RWPE2 (cell line): ENCODE measurements at places on chromosomes 2 and 18.
A peak's percentile ranks its signal among the peaks of the same experiment; 100 is the strongest.

- peak overlapping the region; percentile 97 for H3K27ac ChIP-seq
- no peaks in the 10 kb centered on the region for H3K27me3 ChIP-seq
- peak; percentile 65 for DNase-seq
- no peaks in the 10 kb centered on the region for H3K36me3 ChIP-seq
Measured at GRCh38 chr2:19540739-19541525, 182.5 kb upstream of the OSR1 start.

- DNase-seq, result no peak
- H3K27ac ChIP-seq, result no peak overlapping the region
- peaks cover 65% of the 10 kb centered on the region for H3K4me1 ChIP-seq
Measured at GRCh38 chr18:31243740-31244512, 74.0 kb upstream of the DSG1 start.

DNA sequence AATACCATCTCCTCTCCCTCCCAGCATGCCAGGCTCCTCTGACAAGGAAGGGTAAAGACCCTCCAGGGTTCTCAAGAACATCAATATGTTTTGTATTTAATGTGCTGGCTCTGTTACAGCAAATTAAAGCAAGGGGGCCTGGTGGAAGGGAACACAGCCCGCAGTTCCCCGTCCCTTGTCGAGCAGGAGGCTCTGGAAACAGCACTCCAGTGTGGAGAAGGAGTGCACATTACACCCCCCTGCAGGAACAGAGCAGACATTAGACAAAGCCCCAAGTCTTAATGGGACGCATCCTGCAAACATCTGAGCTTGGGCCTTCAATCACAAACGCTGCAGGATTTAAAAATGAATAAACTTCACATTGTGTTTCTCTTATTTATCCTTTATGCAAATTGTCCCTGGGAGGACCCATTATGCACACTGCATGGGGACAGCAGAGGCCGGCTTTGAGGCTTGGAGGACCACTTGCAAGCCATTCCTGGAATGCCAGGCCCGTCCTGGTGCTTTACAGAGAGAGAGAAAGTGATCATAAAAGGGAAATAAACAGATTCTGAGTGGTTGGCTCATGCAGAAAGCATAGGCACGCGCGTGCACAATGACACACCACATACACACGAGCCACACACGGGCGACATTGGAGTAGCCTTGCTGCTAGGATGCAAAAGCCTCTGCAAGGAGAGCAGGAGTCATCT, 328.7 kb downstream of the SMAD2 start:
- DNase-seq, result no peak
- no peaks in the 10 kb centered on the region for H3K4me1 ChIP-seq
- H3K27ac ChIP-seq, result no peak overlapping the region

- H3K27me3 ChIP-seq, result no peaks in the 10 kb centered on the region
- no peak overlapping the region for H3K27ac ChIP-seq
- H3K4me1 ChIP-seq, result no peaks in the 10 kb centered on the region
- DNase-seq, result no peak
- peaks cover 89% of the 10 kb centered on the region for H3K36me3 ChIP-seq
Measured at GRCh38 chr2:39737661-39738060, 41.4 kb downstream of the THUMPD2 start.

- H3K27me3 ChIP-seq, result no peaks in the 10 kb centered on the region
- H3K27ac ChIP-seq, result no peak overlapping the region
- no peaks in the 10 kb centered on the region for H3K4me1 ChIP-seq
- H3K4me3 ChIP-seq, result no peak overlapping the region
Measured at GRCh38 chr2:65050931-65051330, 5.3 kb upstream of the CEP68 start.

DNA sequence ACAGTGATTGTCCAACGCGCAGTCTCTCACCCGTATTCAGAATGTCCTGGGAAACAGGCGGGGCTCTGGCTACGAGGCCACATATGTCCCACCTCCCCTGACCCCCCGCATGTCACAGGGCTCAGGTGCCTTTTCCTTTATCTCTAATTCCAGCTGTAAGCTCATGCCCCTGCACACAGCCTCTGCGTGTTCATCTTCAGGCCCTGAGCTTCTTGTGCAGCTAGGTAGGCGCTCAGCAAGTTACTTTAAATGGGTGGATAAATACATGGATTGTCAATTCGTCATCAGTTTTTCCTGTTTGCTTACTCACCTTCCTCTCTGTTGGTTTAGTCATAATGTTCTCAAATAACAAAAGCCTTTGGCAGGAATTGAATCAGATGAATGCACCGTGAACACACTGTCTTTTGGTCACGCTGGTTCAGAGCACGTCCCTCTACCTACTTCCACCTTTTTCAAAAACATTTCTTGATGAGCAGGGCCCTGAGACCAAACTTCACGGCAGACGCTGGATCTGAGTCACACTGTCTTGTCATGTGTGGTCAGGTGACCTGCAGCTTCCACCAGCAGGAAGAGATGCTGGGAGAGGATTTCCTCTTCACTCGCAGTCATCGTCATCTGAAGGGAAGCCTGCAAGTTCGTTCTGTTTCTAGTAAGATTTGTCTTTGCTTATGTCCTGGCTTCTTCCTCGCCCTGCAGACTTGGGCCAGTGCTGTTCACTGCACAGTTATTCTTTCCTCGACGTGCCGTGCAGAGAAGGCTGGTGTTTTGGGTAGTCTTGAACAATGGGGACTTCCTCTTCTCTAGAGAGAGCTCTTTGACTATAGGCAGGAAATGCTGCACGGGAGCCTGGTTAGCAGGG, 138.1 kb downstream of the PTGR3 start:
- no peak overlapping the region for H3K4me3 ChIP-seq
- H3K36me3 ChIP-seq, result no peaks in the 10 kb centered on the region
- DNase-seq, result no peak
- peak overlapping the region; percentile 85 for H3K27ac ChIP-seq

- DNase-seq, result no peak
- no peak overlapping the region for H3K27ac ChIP-seq
- H3K4me1 ChIP-seq, result no peaks in the 10 kb centered on the region
- H3K36me3 ChIP-seq, result peaks cover 26% of the 10 kb centered on the region
- H3K4me3 ChIP-seq, result no peak overlapping the region
Measured at GRCh38 chr18:79930020-79930642, 21.3 kb downstream of the SLC66A2 start.

DNA sequence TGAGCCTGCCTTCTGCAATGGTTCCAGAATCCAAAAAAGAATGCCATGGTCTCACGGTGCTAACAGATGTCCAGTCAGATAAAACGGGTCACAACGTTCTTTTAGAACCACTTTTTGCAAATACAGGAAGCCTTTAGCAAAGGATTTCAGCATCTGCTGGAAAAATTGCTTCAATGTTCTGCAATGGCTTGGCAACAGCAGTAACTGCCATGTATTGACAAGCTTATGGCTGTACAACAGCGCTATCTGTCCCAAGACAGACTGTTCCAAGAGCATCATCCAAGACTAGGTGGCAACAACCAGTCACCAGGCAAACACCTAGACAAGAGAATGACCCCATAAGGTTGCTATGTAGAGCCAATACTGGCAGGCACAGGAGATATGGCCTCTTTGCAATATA, 37.6 kb upstream of the RIOK3 start:
- H3K36me3 ChIP-seq, result peaks cover 9% of the 10 kb centered on the region
- no peak overlapping the region for H3K4me3 ChIP-seq
- no peaks in the 10 kb centered on the region for H3K4me1 ChIP-seq
- no peak overlapping the region for H3K27ac ChIP-seq
- H3K27me3 ChIP-seq, result no peaks in the 10 kb centered on the region
- DNase-seq, result no peak

GRCh38 chr18:36176711-36177110, 10.6 kb upstream of the MOCOS start:
- no peak overlapping the region for H3K27ac ChIP-seq
- peaks cover 45% of the 10 kb centered on the region for H3K36me3 ChIP-seq
- no peak overlapping the region for H3K4me3 ChIP-seq
- H3K4me1 ChIP-seq, result no peaks in the 10 kb centered on the region
- no peak for DNase-seq

DNA sequence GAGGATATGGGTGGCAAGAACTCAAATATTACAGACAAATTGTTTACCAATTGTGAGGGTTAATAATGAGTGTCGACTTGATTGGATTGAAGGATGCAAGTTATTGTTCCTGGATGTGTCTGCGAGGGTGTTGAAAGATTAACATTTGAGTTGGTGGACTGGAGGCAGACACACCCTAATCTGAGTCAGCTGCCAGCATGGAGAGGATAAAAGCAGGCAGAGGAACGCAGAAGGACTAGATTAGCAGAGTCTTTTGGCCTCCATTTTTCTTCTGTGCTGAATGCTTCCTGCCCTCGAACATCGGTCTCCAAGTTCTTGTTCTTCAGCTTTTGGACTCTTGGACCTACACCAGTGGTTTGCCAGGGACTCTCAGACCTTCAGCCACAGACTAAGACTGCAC, 1503.7 kb downstream of the LRP1B start:
- no peak overlapping the region for H3K4me3 ChIP-seq
- H3K27me3 ChIP-seq, result no peaks in the 10 kb centered on the region
- no peaks in the 10 kb centered on the region for H3K36me3 ChIP-seq

GRCh38 chr2:205407984-205408383, 274.3 kb upstream of the NRP2 start:
- no peak overlapping the region for H3K4me3 ChIP-seq
- H3K27ac ChIP-seq, result no peak overlapping the region
- no peak for DNase-seq
- peaks cover 9% of the 10 kb centered on the region for H3K4me1 ChIP-seq
- no peaks in the 10 kb centered on the region for H3K36me3 ChIP-seq

DNA sequence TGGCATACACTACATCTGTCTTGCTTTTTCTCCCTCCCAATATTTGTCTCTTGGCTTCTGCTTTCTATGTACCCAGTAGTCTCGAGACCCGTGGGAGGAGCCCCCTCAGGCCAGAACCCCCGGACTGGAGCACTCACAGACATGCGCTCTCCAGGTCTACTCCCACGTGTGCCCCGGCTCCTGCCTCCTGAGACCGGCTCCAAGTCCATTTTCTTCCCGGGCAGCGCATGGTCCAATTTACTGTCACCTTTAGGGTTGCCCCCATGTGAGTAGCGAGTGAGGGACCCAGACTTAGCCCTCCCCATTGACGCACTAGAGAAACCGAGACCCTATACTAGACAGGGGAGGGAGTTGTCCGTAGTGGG, 11.8 kb upstream of the TEX51 start:
- no peaks in the 10 kb centered on the region for H3K27me3 ChIP-seq
- no peaks in the 10 kb centered on the region for H3K36me3 ChIP-seq
- no peak overlapping the region for H3K27ac ChIP-seq
- peak; percentile 31 for DNase-seq
- no peaks in the 10 kb centered on the region for H3K4me1 ChIP-seq

- no peak for DNase-seq
- H3K4me1 ChIP-seq, result peaks cover 7% of the 10 kb centered on the region
- H3K27ac ChIP-seq, result no peak overlapping the region
- no peaks in the 10 kb centered on the region for H3K27me3 ChIP-seq
- H3K36me3 ChIP-seq, result no peaks in the 10 kb centered on the region
- no peak overlapping the region for H3K4me3 ChIP-seq
Measured at GRCh38 chr18:42310956-42311355, 355.9 kb downstream of the PIK3C3 start.

GRCh38 chr18:62732617-62733016, 17.3 kb downstream of the PHLPP1 start:
- H3K4me1 ChIP-seq, result no peaks in the 10 kb centered on the region
- H3K36me3 ChIP-seq, result no peaks in the 10 kb centered on the region
- no peak for DNase-seq
- H3K27ac ChIP-seq, result no peak overlapping the region
- H3K27me3 ChIP-seq, result no peaks in the 10 kb centered on the region

DNA sequence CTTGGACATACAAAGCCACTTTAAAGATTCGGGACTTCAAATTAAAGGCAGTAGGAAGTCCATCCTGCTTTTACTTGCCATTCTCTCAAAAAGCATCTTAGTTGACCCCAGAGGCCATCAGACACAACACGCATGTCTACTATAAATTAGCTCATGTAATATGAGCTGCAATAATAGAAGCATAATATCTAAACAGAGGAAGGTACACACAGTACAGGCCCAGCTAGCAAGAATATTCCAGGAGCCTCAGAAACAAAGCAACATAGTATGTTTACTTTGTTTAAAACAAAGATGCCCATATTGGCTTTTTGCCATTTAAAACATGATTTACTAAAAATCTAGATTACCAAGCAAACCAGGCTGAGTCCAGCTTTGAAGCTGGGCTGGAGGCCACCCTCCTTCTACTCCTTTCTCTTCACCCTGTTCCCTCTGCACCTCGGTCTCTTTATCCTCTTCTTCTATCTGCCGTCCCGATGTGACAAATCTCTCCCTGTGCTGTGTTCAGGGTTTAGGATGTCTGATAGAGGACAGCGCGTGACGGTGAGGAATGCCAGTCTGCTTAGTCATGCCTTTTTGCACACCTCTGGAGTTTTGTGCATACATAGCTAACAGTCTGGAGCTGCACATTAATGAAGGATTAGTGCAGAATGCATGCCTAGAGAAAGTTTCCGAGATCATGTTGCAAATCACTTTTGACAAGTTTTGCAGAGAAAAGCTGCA, 28.2 kb downstream of the DTNA start:
- no peaks in the 10 kb centered on the region for H3K36me3 ChIP-seq
- no peaks in the 10 kb centered on the region for H3K4me1 ChIP-seq
- H3K4me3 ChIP-seq, result no peak overlapping the region
- H3K27ac ChIP-seq, result no peak overlapping the region
- no peaks in the 10 kb centered on the region for H3K27me3 ChIP-seq

DNA sequence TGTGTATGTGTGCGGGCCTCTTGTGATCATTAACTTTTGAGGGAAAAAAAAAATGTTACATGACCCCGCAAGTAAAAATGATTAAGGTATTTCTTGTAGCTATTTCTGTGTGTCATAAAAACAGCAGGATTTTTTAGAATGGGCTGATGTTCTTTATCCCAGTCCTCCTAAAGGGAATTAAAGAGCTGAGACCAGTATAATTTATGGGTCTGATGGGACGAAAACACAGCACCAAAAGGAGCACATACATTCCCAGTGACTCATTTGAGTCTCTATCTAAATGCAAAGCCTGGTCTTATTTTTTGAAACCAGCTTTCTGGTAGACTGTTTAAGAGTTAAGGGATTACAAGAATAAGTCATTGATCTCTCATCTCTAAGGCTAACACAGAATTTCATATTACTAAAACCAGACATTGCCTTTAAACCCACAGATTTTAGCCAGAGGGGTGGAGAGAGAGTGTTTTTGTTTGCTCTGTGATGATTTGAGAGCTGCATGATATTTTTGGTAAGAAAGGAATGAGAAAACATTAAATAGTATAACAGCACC, 342.3 kb upstream of the EPHA4 start:
- no peak overlapping the region for H3K27ac ChIP-seq
- no peaks in the 10 kb centered on the region for H3K36me3 ChIP-seq
- H3K4me3 ChIP-seq, result no peak overlapping the region
- DNase-seq, result no peak
- H3K4me1 ChIP-seq, result no peaks in the 10 kb centered on the region
- no peaks in the 10 kb centered on the region for H3K27me3 ChIP-seq

DNA sequence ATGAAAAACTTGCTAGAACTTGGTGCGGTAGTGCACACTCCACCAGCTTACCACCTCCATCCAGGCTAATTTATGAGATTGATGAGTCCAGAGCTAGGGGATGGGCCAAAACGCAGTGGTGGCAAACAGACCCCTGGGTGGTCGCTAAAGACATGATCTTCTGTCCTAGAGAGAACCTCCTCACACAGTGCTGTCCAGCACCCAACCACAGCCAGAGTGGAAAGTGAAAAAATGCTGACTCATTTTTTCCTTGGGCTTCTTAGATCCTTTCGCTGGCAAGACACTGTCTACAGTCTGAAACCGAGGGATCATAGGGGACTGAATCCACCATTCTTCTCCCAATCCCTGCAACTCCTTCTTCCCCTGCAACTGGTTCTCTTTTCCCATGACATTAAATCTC, 4.1 kb downstream of the ANTXR1 start:
- H3K27ac ChIP-seq, result no peak overlapping the region
- DNase-seq, result no peak
- H3K27me3 ChIP-seq, result no peaks in the 10 kb centered on the region
- no peak overlapping the region for H3K4me3 ChIP-seq
- no peaks in the 10 kb centered on the region for H3K36me3 ChIP-seq
